Tongue (tissue), 3 donors: ENCODE measurements at places on chromosomes 1 and 21.
A peak's percentile ranks its signal among the peaks of the same experiment; 100 is the strongest.

DNA sequence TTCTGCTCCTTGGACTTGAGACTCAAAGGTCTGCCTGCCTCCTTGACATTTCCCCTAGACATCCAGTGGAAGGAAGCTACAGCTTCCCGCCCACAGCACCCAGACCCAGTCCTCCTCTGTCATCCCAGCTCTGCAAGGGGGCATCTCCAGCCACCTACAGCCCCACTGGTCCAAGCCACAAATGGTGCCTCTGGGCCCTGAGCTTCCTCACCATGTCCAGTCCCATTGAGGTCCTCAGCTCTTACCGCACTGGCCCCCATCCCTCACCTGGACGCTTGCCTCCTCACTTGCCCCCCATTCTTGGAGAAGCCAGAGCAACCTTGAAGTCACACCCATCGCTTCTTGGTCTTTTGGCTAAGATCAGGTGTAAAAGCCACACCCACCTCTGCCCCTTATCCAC is 13.2 kb downstream of the PODN start:
- no peak for DNase-seq

DNA sequence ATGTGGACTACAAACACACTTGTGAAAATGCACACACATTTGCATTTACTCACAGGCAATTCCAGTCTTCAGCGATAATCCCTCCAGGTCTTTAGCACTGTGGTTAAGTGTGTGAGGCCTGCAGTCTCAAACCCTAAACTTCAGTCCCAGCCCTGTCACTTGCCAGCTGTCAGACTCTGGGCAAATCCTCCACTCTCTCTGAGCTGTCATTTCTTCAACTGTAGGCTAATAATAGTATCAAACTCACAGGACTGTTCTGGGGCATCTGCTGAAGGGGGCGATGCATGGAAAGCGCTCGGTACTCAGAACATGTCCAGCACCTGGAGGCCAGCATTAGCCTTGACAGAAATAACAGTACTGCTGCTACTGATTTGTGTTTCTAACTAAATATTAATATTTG is 48.2 kb downstream of the NEK2 start:
- peak; percentile 70 for DNase-seq

GRCh38 chr1:89476072-89476471 is 48.6 kb upstream of the LRRC8B start:
- no peak for DNase-seq

- no peak for DNase-seq
Observed at GRCh38 chr1:157124855-157125254, 13.3 kb downstream of the ETV3 start.

DNA sequence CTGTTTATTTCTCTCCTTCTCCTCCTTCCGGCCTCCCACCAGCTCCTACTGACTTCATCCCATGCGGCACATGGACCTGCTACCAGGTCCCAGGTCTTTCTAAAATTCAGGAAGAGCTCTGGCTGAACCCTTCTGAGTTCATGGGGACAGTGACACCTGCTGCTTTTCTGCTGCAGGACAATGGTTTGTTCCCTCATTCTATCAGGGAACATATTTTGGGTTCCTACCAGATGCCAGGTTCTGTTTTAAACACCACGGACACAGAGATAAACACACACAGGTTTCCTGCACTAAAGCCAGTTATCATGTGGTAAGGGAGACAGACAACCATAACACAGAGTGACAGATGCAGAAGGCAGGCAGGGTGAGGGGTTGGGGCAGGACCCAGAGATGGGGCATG is 114.0 kb upstream of the RAB4A start:
- no peak for DNase-seq

DNA sequence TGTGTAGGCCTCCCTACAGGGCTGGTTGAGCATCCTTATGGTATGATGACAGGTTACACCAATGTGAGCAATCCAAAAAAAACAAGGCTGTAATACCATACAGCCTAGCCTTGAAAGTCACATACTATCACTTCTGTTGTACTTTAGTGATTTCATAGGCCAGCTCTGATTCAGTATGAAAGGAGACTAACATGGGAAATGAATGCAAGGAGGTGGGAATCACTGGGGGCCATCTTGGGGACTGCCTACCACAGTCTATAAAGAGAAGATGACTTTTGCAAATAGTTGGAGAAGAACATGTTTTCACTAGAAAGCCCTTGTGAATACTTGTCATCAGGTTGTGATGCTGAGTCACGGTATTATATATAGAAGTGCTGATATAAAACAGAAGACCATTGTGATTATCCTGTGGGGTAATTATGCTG is 270.7 kb downstream of the S1PR1 start:
- no peak for DNase-seq
